ENCODE measurements at places on chromosomes 6 and 20.

- no peak for DNase-seq
Observed at GRCh38 chr20:25248786-25249172, 894 bp downstream of the PYGB start.

DNA sequence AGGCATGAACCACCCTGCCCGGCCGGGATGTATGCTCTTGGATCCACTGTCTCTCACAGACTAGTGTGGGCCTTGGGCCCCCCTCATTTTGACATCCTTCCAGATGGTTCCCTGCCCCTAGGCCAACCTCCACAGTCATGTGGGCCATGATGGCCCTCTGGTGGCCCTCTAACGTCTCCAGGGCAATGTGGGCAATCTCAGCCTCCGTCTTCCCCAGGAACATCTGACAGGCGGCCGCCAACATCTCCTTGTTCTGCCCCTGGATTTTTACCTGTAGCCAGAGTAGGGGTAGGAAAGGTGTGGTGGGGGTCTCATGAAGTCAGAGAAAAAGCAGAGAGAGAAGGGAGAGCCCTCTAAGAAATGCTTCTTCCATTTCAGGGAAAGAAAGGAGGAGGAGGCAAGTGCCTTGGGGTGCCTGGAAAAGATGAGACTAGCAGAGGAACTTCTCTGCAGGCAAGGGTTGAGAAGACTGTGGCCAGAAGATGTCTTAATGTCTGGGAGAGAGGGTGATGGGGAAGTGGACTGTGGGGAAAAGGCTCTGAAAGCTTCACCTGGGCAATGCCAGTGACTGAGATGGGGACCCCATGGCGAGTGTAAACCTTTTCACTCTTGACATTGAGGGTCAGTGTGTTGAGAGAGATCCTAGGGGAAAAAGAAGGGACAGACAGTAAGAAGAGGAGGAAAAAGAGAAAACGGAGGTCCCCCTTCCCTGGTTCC, 1.3 kb downstream of the FLOT1 start:
- no peak for DNase-seq

DNA sequence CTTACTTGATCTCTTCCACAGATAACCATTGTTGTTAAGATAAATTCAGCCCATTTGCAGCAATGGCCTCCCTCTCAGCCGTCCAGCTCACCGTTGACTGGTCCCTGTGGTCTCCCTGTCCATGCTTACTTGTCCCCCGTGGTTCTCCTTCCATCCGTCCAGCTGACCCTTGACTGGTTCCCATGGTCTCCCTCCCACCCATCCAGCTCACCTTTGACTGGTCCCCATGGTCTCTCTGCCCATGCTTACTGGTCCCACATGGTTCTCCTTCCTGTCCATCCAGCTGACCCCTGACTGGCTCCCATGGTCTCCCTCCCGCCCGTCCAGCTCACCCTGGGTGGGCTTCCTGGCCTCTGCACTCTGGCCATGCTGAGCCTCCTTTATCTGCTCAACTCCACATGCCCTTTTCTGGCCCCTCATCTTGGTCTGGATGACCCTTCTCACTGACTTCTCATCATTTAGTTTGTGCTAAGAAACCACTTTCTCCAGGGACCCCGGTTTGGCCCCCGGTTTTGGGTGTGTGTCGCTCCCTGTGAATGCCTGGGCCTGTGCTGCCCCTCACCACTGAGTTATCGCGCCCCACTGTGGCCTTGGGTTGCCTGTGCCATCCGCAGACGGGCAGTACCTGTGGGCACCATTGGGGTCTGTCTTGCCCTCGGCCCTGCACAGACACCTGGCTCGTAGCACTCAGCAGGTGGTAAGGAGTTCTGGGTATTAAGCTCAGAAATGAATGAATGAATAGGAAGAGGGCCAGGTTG, 146.4 kb downstream of the ERMARD start:
- DNase-seq = no peak

- DNase-seq = no peak
Observed at GRCh38 chr6:3566812-3567211, 110.0 kb upstream of the SLC22A23 start.

DNA sequence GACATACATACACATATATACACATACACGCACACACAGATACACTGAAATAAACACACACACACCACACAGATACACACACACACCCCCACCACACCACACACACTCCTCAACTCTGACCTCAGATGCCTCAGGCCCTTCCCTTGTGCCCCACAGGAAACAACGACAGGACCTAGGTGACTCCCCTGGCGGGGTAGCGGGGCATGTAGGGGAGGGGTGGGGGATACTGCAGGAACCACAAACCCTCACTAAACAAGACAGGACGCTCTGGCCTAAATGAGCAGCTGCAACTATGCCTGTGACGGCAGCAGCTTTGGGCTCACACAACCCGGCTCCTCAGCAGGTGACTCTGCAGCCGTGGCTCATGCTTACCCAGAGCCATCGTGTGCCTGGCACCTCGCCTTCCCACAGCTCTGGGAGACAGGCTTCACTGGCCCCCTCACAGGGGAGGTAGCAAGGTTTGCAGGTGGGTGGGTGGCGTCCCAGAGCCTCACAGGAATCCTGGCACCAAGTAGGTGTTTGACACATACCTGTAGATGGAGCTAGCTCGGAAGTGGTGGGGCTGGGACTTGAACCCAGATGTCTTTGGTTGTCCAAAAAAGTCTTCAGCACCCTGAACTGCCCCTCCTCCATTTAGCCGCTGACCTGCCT, 100.8 kb downstream of the GRM4 start:
- DNase-seq = no peak

- no peak for DNase-seq
Observed at GRCh38 chr6:159594106-159594749, 98.8 kb downstream of the SOD2 start.

GRCh38 chr6:163190786-163191185, 223.7 kb upstream of the QKI start:
- no peak for DNase-seq

- no peak for DNase-seq
Observed at GRCh38 chr20:46953596-46953995, 59.0 kb downstream of the EYA2 start.

- peak; percentile 9 for DNase-seq
Observed at GRCh38 chr6:16130437-16130891, 1.6 kb downstream of the MYLIP start.

DNA sequence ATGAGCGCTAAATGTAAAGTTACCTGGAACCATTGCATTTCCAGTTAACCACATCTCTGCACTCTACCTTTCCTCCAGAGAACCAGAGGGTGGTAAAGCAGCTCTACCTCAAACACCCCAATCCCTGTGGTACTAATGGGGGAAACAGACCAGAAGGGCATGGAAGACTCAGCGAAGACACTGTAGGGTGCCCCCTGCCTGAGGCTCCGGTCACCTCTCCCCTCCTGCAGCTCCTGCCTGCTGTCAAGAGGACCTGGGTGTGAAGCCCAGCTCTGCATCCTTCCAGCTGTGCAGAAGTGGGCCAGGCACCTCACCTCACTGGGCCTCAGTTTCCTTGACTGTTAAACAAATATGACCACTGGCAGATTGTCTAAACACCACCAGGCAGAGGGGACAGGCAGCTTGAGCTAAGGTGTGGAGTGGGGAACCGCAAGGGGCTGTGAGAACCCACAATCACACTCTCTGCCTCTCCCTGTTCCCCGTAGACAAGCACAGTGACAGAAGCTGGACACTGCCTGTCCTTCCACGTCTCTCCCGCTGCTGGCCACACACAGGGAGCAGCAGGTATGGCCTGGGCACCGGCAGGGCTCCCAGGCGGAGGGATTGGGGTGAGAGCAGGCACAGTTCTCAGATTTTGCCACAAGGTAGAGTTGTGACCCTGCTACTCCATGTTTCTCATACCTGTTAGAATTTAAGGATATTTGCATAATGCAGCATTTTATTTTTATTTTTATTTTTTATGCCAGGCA, 9.1 kb upstream of the BPIFA2 start:
- no peak for DNase-seq

DNA sequence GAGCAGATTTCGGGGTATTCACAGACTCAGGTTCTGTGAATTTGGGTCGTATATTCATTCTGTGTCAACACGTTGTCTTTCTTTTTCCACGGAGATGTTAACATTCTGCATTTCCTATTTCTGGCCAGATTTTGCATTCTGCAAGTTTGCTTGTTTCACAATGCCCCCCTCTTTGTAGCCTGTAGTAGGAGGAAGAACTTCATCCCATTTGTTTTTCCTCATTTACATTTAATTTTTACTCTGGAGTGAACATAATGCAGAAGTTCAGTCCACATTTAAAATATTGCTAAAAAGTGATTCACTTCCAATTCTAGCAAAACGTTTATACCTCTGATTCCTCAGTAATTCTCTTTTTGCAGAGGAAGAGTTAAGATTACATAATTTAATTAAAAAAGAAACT, 12.9 kb downstream of the TAGAP start:
- no peak for DNase-seq

DNA sequence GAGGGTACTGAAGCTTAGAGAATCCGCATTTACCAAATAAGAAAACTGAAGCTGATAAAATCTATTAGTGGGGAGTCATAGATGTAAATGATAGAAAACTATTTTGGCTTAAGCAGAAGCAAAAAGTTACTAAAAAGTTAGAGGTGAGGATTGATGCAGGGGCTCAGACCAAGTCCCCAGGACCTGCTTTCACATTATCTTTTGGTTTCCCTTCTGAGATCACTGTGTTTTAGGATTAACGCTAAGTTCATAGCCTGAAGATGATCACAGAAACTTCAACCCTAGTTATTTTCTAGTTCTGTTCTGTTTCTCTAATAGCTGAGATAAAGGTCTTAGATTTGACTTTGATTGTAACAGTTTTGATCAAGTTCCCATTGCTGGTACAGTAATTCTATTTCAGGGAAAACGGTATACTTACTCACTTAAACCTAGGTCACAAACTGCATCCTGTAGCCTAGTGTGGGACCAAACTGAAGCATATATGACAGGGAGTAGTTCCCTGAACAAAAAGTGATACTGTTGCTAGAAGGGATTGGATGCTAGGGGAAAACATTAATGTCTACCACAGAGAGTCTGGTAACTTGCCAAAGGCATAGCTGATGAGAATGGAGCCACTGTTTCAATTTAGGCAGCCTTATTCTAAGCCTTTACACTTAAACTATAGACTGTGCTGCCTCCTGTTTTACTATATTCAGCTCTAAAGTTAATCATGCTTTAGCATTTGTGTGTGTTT, 13.1 kb downstream of the CYB5R4 start:
- DNase-seq = no peak

DNA sequence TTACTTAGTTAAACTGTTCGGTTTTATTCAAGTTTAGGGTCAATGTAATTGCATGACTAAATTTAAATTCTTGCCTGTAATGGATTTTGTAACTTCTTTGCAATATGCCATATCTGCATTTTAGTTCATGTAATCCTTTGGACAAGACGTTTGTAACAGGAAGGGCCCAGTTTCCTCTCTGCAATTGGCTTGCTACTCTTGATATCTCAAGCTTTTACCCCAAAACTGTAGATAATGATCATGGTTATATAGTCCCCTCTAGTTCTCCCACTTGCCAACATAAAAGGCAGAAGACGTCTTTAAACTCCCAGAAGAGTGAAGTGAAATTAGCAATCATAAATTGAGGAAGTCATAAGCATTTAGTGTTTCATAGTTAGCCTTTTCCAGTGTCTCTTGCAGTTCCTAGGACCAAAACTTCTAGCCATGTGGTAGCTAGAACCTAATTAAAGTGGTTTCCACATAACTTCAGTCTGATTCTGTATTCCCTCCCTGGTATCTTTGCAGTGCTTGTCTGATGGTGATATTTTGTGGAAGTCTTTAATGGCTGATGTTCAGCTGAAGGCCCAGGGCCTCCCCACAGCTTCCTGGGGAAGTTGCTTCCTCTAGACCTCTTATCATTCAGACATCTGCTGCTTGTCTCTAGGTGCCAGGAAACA, 117.8 kb upstream of the SUPT3H start:
- peak; percentile 45 for DNase-seq

- DNase-seq = no peak
Observed at GRCh38 chr20:37511610-37512275, 9.3 kb upstream of the NNAT start.

DNA sequence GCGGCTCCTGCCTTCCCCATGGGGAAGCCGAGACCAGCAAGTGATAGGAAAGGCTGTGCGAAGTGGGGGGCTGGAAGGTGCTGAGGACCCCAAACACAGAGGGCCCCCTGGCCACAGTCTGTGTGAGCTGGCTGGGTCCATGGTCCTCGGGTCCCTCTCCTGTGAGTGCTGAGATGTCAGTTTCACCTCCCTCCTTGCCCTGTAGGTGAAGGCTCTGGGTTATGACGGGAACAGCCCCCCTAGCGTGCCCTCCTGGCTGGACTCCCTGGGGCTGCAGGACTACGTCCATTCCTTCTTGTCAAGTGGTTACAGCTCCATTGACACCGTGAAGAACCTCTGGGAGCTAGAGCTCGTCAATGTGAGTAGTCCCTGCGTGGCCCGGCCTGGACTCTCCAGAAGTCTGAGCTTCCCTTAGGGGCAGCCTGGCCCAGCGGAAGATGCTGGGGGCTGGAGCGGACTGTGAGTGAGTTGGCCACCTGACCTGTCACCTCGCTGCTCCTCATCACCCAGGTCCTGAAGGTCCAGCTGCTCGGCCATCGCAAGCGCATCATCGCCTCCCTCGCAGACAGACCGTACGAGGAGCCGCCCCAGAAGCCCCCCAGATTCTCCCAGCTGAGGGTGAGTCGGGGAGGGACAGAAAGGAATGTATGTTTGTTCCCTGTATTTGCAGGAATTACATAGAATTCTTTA, 61.7 kb downstream of the TCP11 start:
- DNase-seq = no peak

DNA sequence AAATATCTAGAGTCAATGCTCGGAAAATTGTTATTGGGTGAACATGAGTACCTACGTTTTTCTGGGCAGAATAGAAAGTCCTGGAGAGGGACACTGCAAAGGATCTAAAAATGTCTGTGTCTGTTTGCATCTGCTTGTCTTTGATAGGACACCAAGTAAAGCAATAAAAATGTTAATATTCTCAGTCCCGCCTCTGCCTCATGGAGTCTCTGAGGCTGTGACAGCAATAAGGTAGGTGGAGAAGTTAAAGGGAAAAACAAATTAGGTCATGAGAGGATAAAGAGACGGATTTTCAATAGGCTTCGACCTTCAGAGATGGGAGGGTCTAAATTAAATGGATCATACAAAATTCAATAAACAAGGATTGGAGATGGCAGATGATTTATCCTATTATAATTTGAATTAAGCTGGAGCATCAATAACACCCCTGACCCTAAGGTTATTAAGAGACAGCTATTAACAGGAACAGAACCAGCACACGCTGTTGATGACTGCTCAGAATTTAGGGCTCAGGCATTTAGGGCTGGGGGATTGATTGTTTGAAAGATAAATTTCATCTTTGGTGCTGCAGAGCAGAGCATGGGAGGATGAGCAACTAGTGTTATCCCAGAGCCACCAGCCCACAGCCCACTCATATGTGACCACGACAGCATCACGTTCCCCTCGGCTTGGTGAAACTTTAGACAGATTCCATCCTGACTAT, 620.3 kb upstream of the CDH4 start:
- DNase-seq = no peak

GRCh38 chr6:11869672-11870340, 91.2 kb upstream of the ADTRP start:
- DNase-seq = no peak

GRCh38 chr6:37366910-37367309, 13.1 kb downstream of the RNF8 start:
- DNase-seq = no peak

All from activated CD4-positive, alpha-beta T cell treated with anti-CD3 and anti-CD28 coated beads, Interleukin-2, Interleukin-6, amounts not matched to agents 100 ng/mL and 50 ng/mL, durations not matched to agents 16 hours and 8 hours (primary cell).